ENCODE measurements at places on chromosomes 5 and 9.

GRCh38 chr9:125240649-125240999 is 519 bp downstream of the HSPA5 start:
- no peak for DNase-seq

DNA sequence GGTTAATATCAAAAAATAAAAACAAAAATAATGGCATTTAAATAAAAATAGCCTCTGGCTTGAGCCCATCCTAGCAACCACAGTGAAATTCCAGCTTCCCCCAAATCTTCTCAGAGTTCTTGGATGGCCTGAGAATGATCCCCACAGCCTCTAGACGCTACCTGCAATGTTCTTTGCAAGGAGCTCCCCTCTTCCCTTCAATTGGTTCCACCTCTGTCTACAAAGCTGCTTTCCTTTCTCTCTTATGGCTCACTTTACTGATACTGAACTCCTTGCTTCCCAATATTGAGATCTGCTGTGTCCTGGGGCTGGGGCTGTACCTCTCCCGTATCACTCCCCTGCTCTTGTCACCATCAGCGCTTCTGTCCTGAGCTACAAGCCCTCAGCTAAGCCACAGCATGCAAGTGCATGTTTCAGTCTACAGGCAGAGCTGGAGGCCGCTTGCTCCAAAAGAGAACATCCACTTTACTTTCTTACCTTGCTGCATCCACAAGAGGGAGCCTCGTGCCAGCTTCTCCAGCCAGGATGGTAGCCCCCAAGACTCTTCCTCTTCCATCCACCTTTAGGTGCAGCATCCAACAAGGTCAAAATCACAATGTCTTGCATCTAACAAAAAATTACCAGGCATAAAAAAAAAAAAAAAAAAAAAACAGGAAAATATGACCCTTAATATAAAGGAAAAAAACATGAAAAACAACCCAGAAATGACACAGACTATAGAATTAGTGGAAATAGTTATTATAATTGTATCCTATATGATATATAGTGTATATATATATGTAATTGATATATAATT is 57.4 kb upstream of the PRSS3 start:
- DNase-seq = peak; percentile 20

DNA sequence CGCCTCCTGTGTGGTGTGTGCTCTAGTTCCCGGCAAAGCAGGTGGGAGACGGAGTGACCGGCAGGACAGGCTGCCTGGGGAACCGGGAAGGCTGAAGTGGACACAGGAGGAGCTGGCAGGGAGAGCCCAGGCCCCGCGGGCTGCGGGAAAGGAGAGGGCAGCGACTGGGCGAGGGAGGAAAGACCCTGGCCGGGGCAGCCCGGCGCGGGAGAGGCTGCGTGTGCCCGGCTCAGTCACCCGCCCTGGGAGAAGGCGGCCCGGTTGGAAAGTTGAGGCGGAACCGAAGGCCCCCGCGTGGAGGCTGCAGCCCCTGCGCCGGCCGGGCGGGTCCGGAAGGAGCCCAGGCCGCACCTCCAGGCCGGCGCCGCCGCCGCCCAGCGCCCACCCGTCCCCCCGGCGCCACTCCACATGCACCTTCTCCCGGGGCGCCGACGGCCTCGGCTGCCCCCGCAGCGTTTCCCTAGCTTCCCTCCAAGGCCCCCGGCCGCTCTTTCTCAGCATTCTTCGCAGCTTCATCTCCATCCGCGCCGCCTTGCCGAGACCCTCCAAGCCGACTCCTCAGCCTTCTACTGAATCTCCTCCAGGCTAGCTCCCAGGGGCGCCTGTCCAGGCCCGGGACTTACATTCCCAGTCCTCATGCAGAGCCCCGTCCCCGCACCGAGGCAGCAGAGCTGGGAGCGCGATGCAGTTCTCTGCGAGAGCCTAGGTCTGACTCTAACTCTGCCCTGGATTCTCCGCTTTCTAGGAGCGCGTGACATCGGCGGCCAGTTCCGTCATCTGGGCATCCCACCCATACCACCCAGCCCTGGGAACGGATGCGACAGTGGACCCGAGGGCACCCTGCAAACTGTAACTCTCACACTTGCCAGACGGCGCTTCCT is 152.0 kb downstream of the ERCC6L2 start:
- DNase-seq = no peak

GRCh38 chr5:61328791-61329549 is 3.1 kb upstream of the ZSWIM6 start:
- no peak for DNase-seq

DNA sequence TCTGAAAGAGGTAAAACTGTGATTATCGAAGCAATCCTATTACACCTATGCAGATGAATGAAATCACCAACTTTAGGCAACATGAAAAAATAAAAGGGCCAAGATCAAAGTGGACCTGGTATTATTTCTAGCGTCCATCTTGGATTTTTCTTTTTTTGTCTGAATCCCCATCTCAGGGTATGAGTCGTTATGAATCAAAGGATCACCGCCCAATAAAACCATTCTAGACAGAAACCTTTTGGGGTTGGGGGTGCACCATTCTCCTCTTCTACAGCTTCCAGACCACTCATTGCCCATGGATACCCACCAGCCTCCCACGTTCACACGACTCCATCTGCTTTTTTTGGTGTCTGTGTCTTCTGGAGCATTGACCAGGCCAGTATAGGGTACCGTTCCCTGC is 33.4 kb downstream of the MAP1B start:
- no peak for DNase-seq

GRCh38 chr5:53105611-53106300 is 3.8 kb downstream of the MOCS2 start:
- DNase-seq = no peak

- no peak for DNase-seq
These were observed 15.1 kb downstream of the ERMP1 start for GRCh38 chr9:5817862-5818261.

- no peak for DNase-seq
These were observed 1.6 kb downstream of the BASP1 start for GRCh38 chr5:17219006-17219422.

GRCh38 chr9:16333691-16334090 is 536.8 kb downstream of the BNC2 start:
- no peak for DNase-seq

- DNase-seq = no peak
These were observed 35.0 kb upstream of the LIFR start for GRCh38 chr5:38591523-38591849.

DNA sequence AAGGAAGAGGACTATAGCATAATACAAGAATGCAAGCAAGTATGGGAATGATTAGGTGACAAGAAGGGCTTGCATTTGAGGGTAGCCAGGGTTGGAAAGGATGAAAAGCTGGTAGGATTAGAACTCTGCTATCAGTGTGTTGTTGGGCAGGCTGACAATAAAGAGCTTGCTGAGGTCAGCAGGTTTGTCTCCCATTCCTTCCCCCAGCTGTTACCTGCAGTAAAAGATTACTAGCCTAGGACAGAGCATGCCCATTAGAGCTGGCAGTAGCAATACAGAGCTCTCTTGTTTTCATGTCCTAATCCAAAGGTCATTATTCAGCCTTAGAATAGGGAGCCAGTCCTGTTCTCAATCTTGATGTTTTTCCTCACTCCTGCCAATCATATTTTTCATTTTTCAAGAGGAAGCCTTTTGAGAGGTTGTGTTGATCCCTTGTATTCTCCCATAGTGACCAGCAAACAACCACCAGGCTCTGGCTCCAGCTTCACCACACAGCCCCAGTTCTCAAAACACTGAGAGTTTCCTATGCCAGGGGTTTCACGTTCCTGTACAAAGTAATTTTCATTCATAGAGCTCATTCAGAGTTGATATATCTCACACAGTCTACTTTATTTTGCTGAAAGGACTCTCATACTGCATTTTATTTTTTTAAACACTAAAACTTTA is 71.7 kb downstream of the OR2K2 start:
- DNase-seq = peak; percentile 10

DNA sequence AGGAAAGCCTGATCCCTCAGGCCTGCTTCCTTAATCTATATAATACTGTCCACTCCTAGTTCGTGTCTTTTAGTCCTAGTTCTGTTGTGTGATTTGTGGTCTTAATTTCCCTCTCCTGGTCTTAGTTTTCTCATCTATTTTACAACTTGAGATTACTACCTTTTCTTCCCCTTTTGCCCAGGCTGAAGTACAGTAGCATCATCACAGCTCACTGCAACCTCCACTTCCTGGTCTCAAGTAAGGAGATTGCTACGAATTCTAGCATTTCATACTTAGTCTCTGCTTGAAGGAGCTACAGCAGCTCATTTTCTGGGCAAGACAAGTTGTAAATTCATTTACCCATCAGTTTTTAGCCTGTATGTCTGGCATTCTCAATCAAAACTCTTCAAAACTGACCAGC is 5.5 kb downstream of the TRIM32 start:
- DNase-seq = no peak

DNA sequence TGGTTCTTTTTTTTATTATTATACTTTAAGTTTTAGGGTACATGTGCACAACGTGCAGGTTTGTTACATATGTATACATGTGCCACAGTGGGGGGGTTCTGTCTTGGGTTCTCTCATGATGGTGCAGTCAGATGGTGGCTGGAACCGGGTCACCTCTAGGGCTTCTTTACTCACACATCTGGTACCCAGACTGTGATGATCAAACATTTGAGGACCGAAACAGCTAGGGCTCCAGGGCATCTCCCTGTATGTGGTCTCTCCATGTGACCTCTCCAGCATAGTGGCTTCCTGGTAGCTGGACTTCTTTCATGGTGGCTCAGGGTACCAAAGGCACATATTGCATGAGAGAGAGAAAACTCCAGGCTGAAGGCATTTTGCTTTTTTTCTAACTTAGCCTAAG is 9.8 kb upstream of the CRHBP start:
- DNase-seq = no peak

- no peak for DNase-seq
These were observed 195.3 kb downstream of the FBXL7 start for GRCh38 chr5:15695215-15695731.

GRCh38 chr5:128534726-128535125 is 3.3 kb downstream of the FBN2 start:
- no peak for DNase-seq

- DNase-seq = no peak
These were observed 400.8 kb upstream of the PIK3R1 start for GRCh38 chr5:67814569-67815311.

GRCh38 chr5:141814064-141814964 is 63.9 kb downstream of the PCDH1 start:
- peak; percentile 85 for DNase-seq

GRCh38 chr5:160831801-160832200 is 20.2 kb downstream of the ATP10B start:
- no peak for DNase-seq

GRCh38 chr9:81522716-81523551 is 166.4 kb downstream of the TLE1 start:
- DNase-seq = peak; percentile 42

- DNase-seq = no peak
These were observed 5.5 kb downstream of the CCIN start for GRCh38 chr9:36174731-36175130.
